NCI-H2171 (cell line): ENCODE measurements at places on chromosomes 7 and 10.

- no peak for DNase-seq
Observed at GRCh38 chr7:126805351-126805750, 447.4 kb downstream of the GRM8 start.

DNA sequence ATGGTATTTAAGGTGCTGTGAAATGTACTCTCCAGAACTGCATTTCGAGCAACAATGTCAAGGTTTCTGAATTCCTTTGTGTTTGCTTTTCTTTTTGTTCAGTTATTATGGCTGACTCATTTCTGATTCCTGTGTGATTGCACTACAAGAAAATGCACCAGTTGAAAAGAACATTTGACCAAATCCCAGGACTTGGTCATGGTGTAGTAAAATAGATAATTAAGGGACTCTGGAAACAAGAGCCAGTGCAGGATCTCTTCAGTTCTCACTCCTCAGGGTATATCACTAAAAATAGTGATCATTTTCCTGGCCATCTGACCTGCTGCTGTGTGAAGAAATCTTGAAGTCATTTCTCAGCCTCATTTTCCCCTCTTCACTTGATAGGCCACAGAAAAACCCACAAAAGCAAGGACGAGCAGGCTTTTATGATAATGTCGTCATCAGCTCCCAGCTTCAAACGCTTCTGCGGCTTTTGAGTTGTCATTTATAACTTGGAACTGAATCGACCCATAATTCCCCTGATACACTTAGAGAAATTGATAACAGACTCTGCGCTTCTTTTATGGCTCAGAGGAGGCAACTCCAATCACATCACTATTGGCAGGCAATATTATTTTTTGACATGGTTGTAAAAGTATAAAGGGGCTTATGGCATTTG lies 274.7 kb downstream of the HDAC9 start:
- no peak for DNase-seq

DNA sequence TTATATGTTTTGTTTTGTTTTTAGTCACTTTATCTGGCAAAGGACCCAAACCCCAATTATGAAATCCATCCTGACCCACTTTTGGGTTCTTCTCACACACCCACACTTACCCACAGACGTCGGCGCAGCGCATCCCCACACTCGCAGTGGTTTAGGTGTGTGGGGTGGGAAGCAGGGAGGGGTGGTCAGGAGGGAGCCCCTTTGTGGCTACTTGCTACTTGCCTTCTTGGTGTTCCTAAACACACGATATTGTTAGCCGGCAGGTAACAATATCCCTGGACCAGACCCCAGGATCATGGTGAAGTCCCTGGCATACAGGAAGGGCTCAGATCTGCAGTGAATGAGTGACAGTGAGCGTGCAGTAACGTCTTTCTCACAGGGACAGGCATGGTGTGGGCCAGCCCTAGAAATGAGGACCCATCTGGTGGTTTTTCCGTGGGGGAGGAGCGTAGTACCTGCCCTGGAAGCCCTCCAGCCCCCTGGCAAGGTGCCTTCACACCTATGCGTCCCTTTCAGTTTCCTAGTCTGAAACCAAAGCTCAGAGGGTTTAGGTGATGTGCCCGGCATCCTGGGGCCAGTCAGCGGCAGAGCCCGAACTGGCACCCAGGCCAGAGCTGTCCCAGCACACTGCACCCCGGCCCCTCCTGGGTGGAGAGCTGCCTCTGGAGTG lies 4.4 kb downstream of the SPOCK2 start:
- DNase-seq: no peak

DNA sequence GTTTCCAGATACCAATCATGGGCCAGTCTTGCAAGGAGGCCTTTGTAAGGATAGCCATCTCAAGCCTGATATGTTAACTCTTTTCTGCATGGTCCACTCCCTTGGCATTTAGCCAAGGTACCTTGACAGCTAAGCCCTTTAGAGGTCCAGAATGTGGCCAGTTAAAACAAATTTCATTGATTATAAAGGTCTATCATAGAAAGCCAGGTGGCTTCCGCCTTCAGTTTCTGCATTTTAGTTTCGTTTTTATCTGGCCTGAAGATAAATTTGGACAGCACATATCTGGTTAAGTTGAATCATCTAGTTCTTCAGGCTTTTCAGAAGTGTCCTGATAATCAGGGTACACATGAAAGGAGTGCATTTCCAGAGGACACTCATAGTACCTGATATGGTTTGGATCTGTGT lies 30.7 kb downstream of the ANKIB1 start:
- no peak for DNase-seq

GRCh38 chr10:71512761-71513539 lies 116.2 kb downstream of the CDH23 start:
- DNase-seq: no peak
